ENCODE measurements at places on chromosomes 1 and 21.

GRCh38 chr21:29232530-29233255 lies 66.0 kb upstream of the BACH1 start:
- peak; percentile 57 for DNase-seq

GRCh38 chr1:17929224-17929623 lies 174.1 kb downstream of the ACTL8 start:
- no peak for DNase-seq

- no peak for DNase-seq
These were observed 102.3 kb upstream of the NEK7 start for GRCh38 chr1:198054510-198054909.

DNA sequence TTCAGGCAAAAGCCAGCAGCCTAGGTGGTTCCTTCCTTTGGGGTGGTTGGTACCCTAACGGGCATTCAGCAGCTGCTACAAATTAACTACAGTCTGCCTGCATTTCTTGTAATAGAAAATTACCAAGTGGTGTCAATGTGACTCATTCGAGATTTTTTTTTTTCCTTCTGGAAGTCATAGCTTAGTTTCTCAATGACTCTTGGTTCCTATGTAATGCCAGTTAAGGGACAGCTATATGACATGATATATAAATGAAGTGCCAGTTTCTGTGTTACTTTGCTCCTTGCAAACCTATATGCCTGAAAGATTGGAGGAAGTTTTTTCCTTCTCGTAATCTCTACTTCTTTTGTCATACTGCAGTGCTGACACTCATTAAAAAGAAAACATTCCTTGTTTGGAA lies 2.6 kb downstream of the MGST3 start:
- DNase-seq: no peak

DNA sequence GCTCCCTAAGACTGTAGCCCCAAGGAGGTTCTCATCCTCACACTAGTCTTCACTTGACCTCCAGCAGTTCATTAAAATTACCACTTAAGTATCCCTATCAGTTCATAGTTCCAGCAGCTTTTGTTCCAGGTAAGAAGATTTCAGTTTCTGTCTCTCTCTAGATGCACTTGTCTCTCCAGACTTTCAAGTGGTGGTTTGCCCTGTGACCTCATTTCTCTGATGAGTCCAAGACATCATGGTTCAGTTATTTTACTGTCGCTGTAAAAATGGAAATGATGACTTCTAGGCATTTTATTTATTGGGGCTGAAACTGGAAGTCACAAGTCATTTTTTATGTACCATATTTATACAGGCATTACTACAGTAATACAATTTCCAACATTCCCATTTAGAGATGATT lies 17.9 kb upstream of the RGS18 start:
- no peak for DNase-seq
